ENCODE measurements at places on chromosomes 5 and 9. TPM values are rescaled to one million over a fixed set of nuclear protein-coding genes. Genes with fewer than 3 reads are reported as not detected.

GRCh38 chr5:149370878-149371277 is 8.2 kb downstream of the IL17B start:
- H3K4me3 ChIP-seq, result no peak overlapping the region
- no peaks in the 10 kb centered on the region for H3K36me3 ChIP-seq
- no peak overlapping the region for H3K27ac ChIP-seq
- H3K27me3 ChIP-seq, result no peaks in the 10 kb centered on the region
- DNase-seq, result no peak
- peaks cover 9% of the 10 kb centered on the region for H3K4me1 ChIP-seq

DNA sequence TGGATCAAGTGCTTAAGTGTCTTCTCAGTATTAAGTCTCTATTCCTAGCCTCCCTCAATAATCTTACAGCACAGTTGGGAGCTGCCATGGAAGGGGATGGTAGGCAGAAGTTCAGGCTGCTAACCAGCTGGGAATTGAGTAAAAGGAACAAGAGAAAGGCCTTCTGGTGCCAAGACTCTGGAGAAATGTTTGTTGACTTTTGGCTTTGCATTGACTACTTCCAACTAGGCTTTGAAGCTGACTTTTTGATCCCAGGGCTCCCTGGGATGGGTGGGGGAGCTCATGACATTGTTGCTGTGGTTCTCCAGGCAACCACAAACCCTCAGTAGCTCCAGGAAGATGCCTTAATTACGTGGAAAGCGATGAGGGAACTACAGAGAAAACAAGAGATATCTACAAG is 85.2 kb upstream of the HTR4 start:
- H3K27ac ChIP-seq, result no peak overlapping the region
- peaks cover 8% of the 10 kb centered on the region for H3K4me1 ChIP-seq
- no peaks in the 10 kb centered on the region for H3K27me3 ChIP-seq
- H3K36me3 ChIP-seq, result no peaks in the 10 kb centered on the region
- no peak for DNase-seq

DNA sequence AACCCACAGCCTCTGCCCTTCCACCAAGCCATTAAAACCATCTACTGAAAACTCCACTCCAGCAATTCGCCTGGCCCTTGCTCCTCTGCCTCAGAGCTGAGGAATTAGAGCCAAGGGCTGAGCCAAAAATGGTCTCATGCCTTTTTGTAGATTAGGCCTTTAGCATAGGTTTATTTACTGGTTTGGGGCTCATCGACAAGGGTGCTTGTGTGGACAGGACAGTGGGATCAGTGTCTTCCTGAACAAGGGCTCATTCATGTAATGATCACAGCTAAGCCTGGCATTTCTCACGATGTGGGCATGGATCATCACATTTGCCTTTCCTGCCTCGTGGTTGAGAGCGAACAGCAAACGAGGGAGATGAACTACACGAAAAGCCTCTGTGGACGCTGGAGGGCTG is 59.2 kb upstream of the PHF24 start:
- H3K27me3 ChIP-seq, result no peaks in the 10 kb centered on the region
- H3K4me1 ChIP-seq, result no peaks in the 10 kb centered on the region
- no peak overlapping the region for H3K4me3 ChIP-seq
- no peak for DNase-seq

Gene MEIKIN
- total RNA-seq, result not detected

Gene PCDHA9
- total RNA-seq, result not detected

Gene ERAP2
- 3.0 TPM for total RNA-seq

Data from psoas muscle (tissue), 8 donors.